GM04503 (cell line): ENCODE measurements at places on chromosomes 7 and 10.

DNA sequence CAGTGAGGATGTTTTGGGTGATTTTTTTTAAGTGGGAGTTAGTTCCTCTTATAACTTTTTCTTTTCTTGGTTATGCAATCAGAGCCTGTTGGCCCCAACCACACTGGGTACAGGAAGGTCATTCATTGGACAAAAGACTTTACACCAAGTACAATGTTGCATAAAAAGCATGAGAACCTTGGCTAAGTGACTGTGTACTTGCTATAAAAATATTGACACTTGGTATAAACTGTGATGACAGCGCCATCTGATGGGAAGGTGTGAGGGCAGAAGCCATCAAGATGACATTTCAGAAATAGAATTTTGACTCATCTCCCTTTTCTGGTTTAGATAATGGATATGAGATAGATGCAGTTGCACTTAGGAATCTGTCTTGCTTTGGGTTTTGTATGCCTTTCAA lies 126.4 kb upstream of the CCDC6 start:
- peak; percentile 15 for DNase-seq

- DNase-seq: no peak
These were observed 64.6 kb downstream of the GSAP start for GRCh38 chr7:77351539-77352004.

DNA sequence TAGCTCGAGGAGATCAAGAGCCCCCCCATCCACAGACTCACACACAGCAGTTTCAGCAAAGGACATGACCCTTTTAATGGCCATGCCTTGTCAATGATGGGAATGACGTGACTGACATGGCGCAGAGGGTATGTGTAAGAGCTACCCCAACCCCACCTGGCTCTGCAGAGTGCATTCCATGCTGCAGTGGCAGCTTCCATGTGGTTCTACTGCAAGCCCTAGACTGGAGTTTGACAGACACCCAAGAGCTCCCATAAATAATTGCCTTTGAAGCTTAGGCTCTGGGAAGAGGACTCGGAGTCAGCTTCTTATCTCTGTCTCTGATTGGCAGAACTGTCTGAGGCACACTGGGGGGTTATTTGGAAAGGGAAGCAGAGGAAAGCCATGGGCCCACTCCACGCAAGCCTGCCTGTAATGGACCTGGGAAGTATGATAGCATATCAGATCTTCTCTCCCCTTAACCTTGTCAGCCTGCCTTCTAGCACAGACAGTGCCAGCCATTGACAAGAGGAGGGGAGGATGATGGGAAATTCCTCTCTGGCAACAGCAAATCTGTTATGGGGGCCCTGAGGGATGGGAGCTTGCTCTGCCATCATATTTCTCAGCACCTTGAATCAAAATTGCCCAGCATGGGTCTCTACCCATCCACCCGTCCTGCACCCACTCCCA lies 478.5 kb upstream of the PODXL start:
- no peak for DNase-seq

DNA sequence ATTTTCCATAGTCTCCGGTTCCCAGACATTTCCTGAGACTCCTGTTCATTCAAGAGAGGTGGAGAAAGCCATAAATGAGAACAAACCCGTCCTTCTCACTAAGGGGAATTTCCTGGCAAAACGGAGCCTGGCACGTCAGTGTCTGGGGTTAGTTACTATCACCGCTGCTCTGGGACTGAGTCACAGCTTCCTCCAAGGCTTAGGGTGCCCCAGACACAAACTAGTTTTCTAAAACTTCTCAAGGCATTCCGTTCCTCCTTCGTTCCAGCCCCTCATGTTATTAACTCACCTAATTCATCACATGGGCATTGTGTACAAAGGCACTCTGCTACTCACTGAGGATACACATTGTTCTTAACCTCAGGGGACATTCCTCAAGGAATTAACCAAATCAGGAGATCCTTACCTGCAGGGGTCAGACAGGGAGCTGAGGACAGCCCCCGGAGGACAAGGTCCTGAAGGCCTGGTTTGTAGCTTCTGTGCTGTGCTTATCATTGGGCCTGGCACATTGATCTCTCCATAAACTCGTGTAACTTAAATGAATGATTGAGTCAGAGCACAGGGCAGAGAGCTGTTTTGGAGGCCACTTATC lies 103.0 kb upstream of the KLF6 start:
- peak; percentile 85 for DNase-seq

DNA sequence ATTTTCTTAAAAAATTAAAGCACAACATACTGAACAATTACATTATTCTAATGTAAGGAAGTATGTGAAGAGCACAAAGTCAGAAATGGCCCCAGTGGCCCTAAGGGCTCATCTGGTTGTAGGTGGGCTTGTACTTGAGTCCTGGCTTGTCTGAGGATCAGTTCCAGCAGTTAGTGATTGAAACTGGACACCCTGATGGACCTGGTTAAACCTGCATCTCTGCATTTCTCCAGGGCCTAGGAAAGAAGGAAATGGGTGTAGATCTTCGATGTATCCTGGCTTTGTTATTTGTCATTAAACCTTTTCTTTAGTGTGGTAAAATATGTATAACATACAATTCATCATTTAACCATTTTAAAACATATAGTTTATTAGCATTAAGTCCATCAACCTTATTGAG lies 9.7 kb upstream of the AKR1C2 start:
- no peak for DNase-seq
